ENCODE measurements at places on chromosomes 6 and 20.

GRCh38 chr20:36501367-36502006 is 39.8 kb upstream of the MYL9 start:
- no peak for DNase-seq

DNA sequence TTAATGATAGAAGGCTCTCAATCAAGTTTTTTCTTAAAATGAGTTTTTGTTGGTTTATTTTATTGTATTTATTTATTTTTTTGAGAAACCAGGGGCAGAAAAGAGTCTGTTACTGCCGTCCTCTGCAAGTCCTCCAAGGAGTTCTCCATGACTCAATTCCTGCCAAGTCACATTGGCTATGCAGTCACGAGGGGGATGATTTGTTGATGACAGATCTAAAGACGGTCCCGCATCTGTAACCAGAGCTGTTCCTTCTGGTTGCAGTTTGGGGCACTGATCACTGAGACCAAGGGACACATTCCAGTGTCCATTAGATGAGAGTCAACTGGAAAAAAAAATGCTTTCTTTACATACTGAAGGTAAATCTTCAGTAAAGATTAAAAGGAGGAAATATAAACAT is 13.9 kb upstream of the TSHZ2 start:
- no peak for DNase-seq

DNA sequence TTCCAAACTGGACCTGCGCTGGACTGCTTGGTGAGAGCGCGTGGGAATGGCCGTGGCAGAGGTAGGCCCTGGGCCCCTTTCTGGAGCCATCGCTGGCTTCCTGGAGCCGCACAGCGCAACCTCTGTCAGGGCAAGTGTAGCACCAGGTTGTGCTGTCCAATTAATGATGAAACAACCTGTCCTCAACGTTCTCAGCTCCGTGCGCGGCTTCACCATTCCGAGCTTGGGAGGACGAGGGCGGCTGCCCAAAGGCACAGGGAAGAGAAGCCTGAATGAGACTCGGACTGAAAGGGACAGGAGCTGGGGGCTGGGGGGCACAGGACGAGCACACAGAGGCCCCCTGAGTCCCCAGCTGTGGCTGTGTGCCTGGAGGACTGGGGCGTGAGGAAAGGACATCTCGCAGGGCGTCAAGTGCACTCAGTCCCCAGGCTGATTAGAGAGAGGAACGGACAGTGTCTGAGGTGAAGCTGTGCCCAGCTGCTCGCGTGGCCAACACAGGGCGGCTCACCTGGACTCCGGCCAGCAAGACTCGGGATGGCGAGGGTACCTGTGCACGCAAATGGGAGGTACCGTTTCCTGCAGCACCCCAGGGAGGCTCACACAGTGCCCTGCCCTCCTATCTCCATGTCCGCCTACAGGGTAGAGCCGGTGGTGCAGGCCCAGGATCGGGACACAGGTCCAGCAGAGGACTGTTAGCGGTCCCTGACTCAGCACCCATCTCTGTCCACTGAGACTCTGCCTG is 403.3 kb downstream of the TAF4 start:
- DNase-seq: no peak

DNA sequence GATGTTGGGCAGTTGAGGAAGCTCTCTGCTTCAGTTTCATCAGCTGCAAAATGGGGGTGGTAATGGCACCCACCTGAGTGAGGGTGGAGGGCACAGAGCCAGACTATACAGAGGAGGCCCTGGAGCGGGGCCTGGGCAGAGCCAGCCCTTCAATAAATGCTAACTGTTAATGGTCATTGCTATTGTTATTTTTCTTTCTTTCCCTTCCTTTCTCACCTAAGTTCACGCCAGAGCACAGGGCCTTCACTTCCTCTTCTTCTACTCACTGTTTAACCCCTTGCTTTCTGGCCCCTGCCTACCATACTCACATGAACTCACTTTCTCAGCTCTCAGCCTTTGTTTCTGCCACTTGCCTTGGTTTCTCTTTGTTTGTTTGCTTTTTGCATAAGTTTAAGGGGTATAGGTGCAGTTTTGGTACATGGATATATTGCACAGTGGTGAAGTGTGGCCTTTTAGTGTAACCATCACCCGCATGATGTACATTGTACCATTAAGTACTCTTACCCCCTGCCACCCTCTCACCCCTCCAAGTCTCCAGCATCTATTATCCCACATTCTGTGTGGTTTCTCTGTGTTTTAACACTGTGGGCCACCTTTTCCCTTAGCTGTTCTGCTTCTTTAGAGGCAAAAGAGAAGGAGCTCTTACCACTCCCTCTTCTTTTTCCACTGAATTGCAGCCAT is 7.5 kb upstream of the RREB1 start:
- no peak for DNase-seq

GRCh38 chr6:12047792-12048432 is 35.8 kb downstream of the HIVEP1 start:
- no peak for DNase-seq

GRCh38 chr6:63280639-63281180 is 39.1 kb downstream of the LGSN start:
- no peak for DNase-seq

All from stimulated activated CD8-positive, alpha-beta memory T cell treated with anti-CD3 and anti-CD28 coated beads, Interleukin-12 subunit alpha, Interleukin-12 subunit beta, amount 100 ng/mL, for 1 hour (primary cell).